ENCODE measurements at places on chromosomes 11 and 22.

DNA sequence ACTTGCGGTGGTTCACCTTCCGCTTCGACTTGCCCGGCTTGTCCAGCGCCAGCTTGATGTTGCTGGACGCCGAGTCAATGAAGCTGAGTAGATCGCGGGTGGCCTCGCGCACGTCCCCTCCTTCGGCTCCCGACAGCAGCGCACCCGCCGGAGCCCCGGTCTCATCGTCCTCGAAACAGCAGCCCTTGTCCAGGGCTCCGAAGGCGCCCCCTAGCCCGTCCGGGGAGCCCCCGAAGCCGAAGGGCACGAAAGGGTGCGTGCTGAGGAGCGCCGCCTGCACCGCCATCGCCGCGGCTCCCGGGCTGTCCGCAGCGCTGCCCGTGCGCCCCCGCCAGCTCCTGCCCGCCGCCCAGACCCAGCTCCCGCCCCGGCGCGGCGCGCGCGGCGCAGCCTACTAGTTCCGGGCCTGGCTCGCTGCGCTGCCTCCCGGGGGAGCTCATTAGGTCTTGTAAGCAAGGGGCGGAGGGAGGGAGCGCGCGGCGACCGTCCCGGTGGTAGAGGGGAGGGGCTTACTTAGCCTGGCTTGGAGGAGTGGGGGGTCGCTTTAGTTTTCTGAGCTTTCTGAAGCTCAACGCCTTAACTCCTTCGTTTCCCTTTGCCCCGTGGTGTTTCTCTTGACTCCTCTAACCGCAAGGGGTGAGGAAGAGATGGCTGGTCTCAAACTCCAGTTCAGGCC is at the start of gene FAM181B:
TSS of gene FAM181B (minus strand) at position 421 of the 676 bp plus-strand sequence. CDS start at position 286, 135 bp downstream.
- DNase-seq, result peak; percentile 88
- peaks cover 83% of the 10 kb centered on the region for H3K27me3 ChIP-seq
- H3K4me1 ChIP-seq, result peaks cover 21% of the 10 kb centered on the region
- H3K27ac ChIP-seq, result no peak within 1 kb of the TSS
- peak within 1 kb of the TSS; percentile 78 for H3K4me3 ChIP-seq

GRCh38 chr22:38437416-38437815 is 17.6 kb downstream of the KCNJ4 start:
- H3K27ac ChIP-seq, result no peak overlapping the region
- H3K4me3 ChIP-seq, result no peak overlapping the region
- no peak for DNase-seq
- H3K36me3 ChIP-seq, result no peaks in the 10 kb centered on the region
- H3K27me3 ChIP-seq, result peaks cover 9% of the 10 kb centered on the region

DNA sequence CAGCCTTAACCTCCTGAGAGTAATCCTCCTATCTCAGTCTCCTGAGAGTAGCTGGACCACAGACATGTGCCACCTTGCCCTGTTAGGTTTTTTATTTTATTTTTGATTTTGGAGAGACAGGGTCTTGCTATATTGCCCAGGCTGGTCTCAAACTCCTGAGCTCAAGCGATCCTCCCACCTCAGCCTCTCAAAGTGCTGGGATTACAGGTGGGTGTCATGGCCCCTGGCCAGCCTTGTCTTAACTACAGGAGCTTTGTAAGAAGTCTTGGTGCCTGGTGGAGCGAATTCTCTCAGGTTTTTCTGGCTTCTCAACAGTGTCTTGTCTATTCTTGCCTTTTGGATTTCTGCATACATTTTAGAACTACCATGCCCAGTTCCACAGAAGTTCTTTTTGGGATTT is 546.4 kb downstream of the TBC1D22A start:
- H3K4me3 ChIP-seq, result no peak overlapping the region
- H3K4me1 ChIP-seq, result no peaks in the 10 kb centered on the region
- no peaks in the 10 kb centered on the region for H3K27me3 ChIP-seq
- no peak overlapping the region for H3K27ac ChIP-seq
- DNase-seq, result no peak

DNA sequence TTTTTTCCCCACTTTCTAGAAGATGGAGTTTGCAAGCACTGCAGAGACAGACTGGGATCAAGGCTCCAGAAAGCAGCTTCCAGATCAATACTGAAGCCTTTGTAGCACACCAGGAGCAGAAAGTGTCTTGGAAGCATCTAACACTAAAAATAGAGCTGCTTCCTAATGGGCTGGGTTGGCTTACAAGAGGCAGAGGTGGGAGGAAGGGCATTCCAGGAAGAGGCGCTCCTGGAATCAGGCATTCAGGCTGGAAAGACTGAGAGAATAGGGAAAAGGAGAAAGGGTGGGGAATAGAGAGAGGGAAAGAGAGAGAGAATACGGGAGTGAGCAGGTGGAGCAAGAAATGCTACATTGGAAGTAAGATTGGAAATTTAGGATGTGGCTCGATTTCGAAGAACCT is 395.9 kb downstream of the OPCML start:
- no peak for DNase-seq
- no peaks in the 10 kb centered on the region for H3K36me3 ChIP-seq
- no peaks in the 10 kb centered on the region for H3K4me1 ChIP-seq
- peaks cover 34% of the 10 kb centered on the region for H3K27me3 ChIP-seq

DNA sequence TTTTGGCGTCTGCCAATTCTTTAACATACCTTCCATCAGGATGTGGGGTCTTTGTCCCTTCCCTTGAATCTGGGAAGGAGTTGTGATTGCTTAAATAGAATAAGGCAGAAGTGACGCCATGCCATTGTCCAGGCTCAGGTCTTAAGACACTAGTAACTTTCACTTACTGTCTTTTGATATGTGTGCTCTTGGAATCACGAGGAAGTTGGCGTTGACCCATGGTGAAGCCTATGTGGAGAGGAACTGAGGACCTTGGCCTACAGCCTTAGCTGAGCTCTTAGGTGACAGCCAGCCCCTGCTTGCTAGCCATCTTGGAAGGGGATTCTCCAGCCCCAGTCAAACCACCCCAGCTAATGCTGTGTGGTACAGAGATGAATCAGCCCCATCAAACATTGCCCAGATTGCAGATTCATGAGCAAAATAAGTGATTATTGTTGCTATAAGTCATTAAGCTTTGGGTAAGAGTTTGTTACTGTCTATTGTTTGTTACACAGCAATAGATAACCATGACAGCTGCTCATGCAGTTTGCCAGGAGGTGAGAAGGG is 17.6 kb upstream of the CLPB start:
- no peak for DNase-seq
- no peaks in the 10 kb centered on the region for H3K36me3 ChIP-seq
- H3K27me3 ChIP-seq, result peaks cover 19% of the 10 kb centered on the region

DNA sequence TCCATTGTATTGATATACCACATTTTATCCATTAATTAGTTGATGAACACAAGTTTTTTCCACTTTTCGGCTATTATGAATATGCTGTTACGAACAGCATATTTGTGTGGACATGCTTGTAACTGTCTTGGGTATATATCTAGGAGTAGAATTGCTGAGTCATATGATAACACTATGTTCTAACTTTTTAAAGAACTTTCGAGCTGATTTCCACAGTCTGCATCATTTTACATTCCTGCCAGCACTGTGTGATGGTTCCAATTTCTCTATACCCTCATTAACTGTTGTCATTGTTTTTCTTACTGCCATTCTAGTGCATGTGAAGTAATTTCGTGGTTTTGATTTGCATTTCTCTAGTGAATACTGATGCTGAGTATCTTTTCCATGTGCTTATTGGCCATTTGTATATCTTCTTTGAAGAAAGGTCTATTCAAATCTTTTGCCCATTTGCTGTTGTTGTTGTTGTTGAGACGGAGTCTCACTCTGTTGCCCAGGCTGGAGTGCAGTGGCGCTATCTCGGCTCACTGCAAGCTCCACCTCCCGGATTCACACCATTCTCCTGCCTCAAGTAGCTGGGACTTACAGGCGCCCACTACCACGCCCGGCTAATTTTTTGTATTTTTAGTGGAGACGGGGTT is 7.4 kb upstream of the RCE1 start:
- H3K4me3 ChIP-seq, result no peak overlapping the region
- peaks cover 10% of the 10 kb centered on the region for H3K36me3 ChIP-seq
- no peak overlapping the region for H3K27ac ChIP-seq
- no peak for DNase-seq

DNA sequence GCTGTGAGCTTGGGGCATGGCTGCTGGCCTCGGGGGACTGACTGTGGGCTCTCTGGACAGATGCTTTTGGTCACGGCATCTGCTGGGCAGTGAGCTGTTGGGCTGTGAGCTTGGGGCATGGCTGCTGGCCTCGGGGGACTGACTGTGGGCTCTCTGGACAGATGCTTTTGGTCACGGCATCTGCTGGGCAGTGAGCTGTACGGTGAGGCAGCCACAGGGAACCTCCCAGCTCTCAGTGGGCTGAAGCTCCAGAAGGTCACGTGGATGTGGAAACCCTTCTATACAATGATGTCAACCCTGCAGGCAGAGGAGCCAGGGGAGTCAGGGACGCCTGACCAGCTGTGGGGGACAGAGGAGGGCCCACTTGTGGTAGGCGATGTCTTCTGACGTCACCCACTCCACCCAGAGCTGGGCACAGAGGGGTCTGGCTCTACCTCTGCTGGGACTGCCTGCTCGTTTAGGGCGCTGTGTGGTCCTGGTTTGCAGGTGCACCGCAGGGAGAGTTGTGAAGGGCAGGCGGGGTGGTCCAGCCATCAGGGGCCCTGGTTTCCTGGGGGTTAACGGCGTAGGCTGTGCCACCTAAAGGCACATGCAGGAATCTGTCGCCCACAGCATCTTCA is 1331.3 kb downstream of the BRD1 start:
- DNase-seq, result no peak
- no peak overlapping the region for H3K4me3 ChIP-seq
- no peak overlapping the region for H3K27ac ChIP-seq
- peaks cover 75% of the 10 kb centered on the region for H3K4me1 ChIP-seq
- peaks cover 28% of the 10 kb centered on the region for H3K27me3 ChIP-seq

DNA sequence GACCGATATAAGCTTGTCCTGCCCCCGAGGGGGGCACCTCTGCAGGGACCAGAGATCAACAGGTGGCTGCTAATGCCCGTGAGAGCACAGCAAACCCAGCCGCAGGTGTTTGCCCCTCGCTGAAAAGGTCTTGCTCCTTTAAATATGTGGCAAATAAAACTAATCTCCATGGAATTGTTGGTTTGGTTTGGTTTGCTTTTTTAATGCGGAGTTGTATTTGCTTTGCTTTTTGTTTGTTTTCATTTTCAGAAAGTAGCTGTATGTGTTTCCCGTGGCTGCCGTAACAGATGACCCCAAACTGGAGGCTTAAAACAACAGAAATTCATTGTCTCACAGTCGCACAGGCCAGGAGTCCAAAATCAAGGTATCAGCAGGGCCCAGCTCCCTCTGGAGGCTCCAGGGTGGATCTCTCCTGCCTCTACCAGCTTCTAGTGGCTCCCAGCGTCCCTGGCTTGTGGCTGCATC is 93.0 kb downstream of the CELSR1 start:
- no peak overlapping the region for H3K4me3 ChIP-seq
- DNase-seq, result no peak
- H3K4me1 ChIP-seq, result peaks cover 58% of the 10 kb centered on the region
- no peak overlapping the region for H3K27ac ChIP-seq
- H3K36me3 ChIP-seq, result no peaks in the 10 kb centered on the region

DNA sequence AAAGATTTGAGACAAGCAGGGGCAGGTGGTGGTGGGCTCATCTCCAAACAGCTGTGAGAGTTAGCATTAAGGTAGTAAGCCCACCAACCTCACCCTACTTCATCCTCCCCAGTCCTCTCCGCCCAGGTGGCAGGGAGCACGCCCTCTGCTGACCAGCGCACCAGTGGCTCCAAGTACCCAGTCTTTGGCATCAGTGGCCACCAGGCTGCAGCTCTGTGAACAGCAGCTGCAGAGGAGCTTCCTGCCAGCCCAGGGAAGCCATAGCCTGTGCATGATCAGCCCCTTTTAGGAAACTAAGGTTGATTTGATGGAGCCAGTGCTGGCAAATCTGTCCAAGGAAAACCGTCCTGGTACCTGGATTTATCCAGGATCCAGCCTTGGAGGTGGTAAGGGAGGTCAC is 21.7 kb downstream of the CAVIN3 start:
- H3K36me3 ChIP-seq, result no peaks in the 10 kb centered on the region
- no peak overlapping the region for H3K27ac ChIP-seq
- no peaks in the 10 kb centered on the region for H3K27me3 ChIP-seq
- no peak overlapping the region for H3K4me3 ChIP-seq
- peak; percentile 46 for DNase-seq

DNA sequence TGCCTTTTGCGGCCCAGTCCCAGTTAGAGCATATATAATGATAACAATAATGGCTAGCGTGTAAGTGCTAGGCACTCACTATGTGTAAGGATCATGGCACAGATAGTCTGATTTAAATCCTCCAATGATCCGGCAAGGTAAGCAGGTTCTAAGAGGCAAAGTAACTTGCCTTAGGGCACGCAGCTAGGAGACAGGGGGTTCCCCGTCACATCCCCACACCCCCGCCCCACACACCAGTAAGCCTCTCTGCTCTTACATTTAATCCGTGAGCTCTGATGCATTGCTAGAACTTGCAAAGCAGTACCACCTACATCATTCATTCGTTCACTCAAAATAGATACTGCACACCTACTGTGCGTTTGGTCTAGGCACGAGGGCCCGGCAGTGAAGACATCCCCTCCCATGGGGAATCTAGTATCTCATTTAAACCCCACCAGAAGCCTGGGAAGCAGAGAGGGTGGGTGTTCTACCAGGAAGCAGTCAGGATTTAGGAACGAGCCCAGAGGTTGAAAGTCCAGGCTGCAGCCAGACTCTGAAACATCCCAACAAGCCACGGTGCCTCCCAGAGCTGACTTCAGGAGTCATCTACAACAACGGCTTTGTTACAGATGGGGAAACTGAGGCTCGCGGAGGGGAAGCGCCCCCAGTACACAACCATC is 20.6 kb downstream of the TMPRSS6 start:
- no peak overlapping the region for H3K27ac ChIP-seq
- peaks cover 50% of the 10 kb centered on the region for H3K27me3 ChIP-seq
- no peak overlapping the region for H3K4me3 ChIP-seq
- DNase-seq, result no peak
- H3K4me1 ChIP-seq, result peaks cover 14% of the 10 kb centered on the region
- H3K36me3 ChIP-seq, result no peaks in the 10 kb centered on the region

DNA sequence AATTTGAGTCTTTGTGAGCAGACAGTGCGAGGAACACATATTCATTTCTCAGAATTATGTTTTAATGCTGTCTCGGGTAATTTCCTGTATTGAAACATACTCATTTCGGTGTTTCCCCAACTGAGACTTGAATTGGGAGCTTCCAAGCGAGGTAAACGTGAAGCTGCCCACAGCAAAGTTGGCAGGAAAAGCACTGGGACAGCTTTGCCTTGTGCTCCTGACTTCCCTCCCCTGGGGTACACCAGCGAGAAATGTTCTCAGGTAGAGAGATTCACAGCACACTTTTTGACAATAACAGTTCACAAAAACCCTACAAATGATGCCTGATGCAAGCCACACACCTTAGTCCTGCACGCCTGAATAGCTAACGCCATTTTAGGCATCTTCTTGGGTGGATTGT is 3.1 kb downstream of the HTR3B start:
- no peaks in the 10 kb centered on the region for H3K36me3 ChIP-seq
- peaks cover 8% of the 10 kb centered on the region for H3K27me3 ChIP-seq
- no peak overlapping the region for H3K4me3 ChIP-seq
- no peak for DNase-seq
- H3K4me1 ChIP-seq, result peaks cover 39% of the 10 kb centered on the region
